ENCODE measurements at places on chromosomes 2 and 18.
A peak's percentile ranks its signal among the peaks of the same experiment; 100 is the strongest.

GRCh38 chr2:33495683-33496082, 19.2 kb downstream of the RASGRP3 start:
- no peak for DNase-seq

DNA sequence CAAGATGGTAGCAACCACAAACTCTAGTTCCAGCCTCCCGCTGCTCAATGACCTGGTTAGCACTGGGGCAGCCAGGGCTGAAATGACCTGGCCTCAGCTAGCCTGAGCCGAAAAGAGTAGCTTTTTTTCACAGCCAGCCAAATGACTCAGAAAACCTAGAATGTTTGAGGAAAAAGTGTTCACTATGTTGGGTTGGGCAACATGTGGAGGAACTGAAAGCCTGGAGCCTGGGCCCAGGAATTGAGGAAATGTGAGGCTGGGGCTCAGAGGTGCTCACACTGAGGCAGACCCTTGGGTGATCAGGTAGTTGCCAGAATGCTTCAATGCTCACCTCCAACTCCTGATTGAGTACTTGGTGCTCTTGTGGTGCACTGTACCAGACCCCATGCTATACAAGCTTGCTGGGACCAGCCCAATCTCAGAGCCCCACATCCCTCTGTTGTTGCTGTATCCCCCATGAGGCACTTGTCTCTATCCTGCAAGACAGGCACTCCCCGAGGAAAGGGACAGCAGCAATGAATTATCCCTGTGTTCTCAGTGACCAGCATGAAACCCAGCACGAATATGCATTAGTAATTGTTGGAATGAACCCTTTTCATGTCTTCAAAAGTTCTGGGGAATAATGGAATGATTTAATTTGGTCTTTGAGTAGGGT, 116.2 kb downstream of the USP34 start:
- DNase-seq = no peak

DNA sequence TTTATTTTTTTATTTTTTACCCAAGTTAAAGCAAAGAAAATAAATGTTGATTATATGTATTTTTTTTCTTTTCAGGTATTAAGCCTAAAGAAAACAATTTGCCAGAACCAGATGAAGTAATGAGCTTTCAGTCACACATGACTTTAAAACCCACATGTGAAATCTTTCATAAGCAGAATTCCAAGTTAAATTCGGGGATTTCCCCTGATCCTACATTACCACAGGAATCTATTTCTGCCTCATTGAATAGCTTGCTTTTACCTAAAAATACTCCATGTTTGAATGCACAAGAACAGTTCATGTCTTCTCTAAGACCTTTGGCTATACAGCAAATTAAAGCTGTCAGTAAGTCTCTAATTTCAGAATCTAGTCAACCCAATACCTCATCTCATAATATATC, 26.6 kb downstream of the GEN1 start:
- DNase-seq = no peak

GRCh38 chr2:88855620-88856408, 164.3 kb downstream of the RPIA start:
- no peak for DNase-seq

DNA sequence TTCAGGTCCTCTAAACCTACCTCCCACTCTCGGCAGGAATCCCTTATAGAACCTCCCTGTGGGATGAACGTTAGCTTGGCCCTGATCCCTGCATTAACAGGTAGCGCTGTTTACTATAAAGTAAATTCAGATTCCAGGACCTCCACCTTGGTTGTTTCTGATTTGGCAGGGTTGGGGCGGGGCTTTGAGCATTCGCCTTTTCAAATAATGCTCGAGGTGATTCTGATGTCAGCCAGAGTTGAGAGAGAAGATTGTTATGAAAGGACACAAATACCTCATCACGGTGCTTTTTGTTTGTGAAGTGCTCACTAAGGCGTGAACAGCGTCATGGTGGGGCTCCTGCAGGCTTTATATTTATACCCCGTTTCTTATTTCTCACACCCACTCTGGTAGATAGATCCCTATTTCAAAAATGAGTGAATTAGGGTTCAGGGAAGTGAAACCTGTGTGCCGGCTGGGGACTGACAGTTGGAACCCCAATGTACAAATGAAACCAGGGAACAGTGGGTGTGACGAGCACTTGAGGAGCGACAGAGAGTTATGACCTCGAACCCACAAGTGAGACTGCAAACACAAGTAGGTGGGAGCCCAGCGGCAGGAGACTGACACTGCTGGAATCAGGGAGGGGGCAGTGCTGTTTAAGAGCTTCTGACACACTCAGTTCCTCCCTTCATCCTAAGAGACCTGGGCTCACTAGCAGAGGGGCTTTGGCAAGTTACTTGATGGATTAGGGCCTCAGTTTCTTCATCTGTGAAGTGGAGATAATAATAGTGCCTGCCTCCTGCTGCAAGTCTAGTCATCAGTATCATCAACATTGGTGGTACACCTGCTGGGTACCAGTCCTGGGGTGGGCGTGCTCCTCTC, 14.2 kb upstream of the CXCR4 start:
- DNase-seq = peak; percentile 75

DNA sequence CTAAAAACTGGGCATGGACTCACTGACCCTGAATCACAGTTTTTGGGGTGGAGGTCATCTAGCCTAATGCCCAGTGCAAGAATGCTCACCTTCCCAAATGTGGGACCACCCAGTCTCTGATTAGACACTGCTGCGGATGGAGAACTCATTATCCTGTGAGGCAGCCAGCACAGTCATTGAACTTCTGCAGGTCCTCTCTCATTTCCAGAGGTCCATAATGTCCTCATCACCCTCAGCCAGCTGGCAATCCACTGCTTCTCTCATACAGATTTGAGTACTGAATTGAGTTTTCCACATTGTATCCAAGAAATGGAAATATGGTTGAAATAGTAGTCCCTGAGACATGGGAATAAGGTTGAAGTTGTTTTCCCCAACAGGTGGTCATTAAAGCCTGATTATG, 5.0 kb upstream of the MYO5B start:
- DNase-seq = no peak

GRCh38 chr2:30048636-30049175, 98.1 kb upstream of the YPEL5 start:
- no peak for DNase-seq
